Endothelial cell (in vitro differentiated cells): ENCODE measurements at places on chromosomes 4 and X.

DNA sequence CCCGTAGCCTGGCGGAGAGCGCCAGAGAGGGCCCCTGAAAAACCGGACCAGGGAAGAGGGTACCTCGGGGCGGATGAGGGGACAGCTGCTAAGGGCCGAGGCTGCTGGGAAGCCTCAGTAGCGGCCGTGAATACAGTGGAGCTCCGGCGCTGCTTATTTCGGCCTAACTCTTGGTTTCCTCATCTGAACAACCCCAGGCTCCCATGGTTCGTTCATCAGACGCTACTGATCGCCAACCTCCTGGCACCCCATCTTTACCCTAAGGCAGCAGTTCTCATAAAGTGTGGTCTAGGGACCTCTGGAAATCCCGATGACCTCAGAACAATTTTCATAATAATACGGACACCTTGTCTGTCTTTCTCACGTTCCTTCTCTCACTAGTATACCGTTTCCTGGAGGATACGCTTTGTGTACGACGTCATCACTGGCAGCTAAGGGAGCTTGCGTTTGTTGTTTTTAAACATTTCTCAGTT, 645 bp upstream of the RAB28 start:
- DNase-seq: no peak

DNA sequence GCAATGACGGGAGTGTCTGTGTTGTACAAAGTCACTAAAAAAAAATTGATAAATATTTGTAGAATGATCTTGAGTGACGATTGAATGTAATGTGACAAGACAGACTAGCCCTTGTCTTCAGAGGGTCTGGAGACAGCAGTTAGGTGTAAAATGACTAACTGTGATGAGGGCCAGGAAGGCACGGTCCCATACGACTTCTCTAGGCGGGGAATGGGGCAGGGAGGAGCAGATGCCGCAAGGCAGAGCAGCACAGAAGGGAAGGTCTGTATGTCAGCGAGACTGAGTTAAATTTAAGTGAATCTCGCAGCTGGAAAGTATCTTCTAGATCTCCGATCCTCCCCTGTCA, 405 bp downstream of the CENPE start:
- DNase-seq: no peak

DNA sequence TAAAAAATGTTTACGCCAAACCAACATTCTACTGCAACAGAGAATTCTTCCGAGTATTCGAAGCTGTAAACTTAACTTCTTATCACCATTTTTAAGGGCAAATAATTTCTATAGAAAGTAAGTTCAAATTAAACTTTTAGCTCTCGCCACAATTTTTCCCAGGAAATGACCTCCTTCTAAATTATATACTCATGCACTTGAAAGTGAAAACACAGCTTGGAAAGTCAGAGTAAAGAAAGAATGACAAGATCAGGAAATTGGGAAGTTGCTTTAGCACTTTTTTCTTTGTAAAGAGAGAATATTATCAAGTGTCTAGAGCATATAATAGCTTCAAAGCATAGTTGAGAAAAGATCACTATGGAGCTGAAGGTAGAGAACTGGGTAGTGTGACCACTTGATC, 1.2 kb downstream of the CYBB start:
- no peak for DNase-seq

DNA sequence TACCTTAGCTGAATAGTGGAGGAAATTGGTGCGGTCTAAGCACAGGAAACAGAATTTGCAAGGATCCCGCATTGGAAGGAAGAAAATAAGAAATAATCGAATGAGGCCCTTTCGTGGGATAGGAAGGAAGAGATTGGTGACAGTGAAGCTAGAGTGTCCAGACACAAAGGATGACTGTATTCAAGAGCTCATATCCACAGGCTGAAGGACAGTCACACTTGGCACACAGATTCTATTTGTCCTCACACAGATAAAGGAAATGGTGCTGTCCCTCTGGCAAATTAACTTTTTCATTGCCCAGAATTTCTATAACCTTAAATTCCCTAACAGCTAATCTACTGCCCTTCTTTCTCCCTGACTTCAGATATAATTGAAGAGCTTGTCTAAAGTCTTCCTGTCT, 2188.9 kb upstream of the TENM3 start:
- no peak for DNase-seq

DNA sequence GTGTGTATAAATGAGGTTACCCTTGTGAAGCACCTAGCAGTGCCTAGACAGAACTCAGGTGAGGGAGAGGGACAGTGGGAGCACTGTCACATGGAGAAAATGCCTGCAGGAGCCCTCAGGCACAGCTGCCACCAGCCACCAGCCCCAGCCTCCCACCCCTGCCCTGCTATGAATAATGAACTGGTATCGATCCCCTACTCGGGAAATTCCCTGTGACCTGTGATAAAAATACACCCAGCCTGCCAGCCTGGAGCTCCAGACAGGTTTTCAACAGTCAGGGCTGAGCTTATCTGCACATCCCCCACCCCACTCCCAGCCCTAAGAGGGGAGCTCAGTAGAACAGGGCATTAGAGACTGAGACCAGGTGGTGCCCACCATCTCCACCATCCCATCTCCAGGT, 159.6 kb upstream of the PJA1 start:
- no peak for DNase-seq

- DNase-seq: peak; percentile 2
Measured at GRCh38 chrX:106725931-106726330, 570 bp upstream of the RNF128 start.

DNA sequence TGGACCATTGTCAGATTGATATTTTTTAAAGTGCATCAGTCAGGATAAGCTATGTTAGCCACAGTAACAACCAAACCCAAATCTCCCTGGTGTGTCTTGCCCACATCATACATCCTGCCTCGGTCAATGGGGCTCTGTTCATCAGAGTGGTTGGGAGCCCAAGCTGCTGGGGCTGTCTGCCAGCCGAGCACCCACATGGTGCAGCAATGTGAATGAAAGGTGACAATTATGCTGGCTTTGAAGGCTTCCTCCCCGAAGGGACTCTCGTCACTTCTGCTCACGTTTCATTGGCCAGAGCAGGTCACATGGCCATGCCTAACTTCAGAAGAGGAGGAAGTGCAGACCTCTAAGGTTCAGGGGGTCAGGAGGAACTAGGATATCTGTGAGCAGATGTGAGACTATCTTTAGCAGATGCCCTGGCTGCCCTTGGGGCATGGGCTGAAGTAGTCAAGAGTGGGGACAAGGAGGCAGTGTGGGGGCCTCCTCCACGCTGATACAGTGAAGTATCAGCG, 1.3 kb upstream of the JAKMIP1 start:
- no peak for DNase-seq

- peak; percentile 33 for DNase-seq
Measured at GRCh38 chr4:158172261-158173258, at the start of gene GASK1B. Gene GASK1B, minus strand, starts transcription at chr4:158173025. Its CDS starts 1,650 bp downstream, at chr4:158171375.

- DNase-seq: no peak
Measured at GRCh38 chrX:77979870-77980269, 10.4 kb upstream of the PGAM4 start.

- DNase-seq: no peak
Measured at GRCh38 chr4:96025011-96025410, 185.1 kb downstream of the PDHA2 start.

DNA sequence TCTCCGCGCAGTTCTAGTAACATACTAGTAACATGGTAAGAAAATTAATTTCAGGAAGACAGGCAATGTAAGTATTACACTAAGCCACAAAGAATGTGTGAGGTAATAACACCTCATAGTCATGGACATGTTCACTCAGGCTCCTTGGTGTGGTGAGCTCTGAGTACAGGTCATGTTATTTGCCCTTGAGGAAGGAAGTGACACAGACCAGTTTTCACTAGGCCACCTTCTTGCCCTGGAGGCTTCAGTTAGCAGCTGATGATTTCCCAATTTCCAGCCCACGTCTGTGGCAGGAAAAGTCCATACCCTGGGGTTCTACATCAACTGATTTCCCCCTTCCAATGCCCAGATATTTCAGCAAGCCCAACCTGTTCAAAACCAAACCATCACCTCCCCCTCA, 6.7 kb downstream of the APOO start:
- no peak for DNase-seq

DNA sequence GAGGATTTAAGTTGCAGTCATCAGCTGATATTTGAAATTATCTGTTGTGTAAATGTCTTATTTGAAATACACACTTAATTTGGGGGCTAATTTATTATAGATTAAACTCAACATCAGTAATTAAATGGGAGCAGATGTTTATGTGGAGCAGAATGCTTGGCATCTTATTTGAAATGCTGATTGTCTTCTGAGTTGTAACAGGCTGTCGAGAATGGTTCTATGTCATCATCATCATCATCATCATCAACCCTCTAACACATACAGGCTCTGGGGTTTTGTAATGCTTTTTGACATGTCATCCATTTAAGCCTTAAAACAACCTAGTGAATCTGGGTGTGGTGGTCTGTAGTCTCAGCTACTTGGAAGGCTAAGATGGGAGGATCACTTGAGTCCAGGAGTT, 8.2 kb downstream of the MTMR1 start:
- DNase-seq: no peak

DNA sequence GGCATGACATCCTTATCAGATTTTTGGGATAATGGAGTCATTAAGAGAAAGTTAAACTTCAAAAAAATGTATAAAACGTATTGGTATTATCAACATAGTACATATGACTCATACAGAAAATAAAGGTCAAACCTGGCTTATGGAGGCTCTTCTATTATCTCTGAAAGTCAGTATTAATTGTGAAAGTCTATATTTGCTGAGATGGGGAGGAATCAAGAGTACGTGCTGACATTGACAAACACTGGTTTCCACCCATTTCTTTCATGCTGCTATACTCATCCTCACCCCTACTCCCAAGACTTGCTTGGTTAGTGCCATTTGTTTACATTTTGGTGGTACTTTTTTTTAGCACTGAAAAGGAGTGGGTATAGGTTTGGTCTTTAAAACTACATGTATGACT, 30.8 kb upstream of the PLA2G12A start:
- DNase-seq: no peak

- DNase-seq: no peak
Measured at GRCh38 chr4:25088093-25088952, 57.6 kb upstream of the LGI2 start.

- no peak for DNase-seq
Measured at GRCh38 chr4:23921447-23921845, 31.6 kb upstream of the PPARGC1A start.

- no peak for DNase-seq
Measured at GRCh38 chr4:178632415-178632814, 1190.2 kb upstream of the AGA start.

DNA sequence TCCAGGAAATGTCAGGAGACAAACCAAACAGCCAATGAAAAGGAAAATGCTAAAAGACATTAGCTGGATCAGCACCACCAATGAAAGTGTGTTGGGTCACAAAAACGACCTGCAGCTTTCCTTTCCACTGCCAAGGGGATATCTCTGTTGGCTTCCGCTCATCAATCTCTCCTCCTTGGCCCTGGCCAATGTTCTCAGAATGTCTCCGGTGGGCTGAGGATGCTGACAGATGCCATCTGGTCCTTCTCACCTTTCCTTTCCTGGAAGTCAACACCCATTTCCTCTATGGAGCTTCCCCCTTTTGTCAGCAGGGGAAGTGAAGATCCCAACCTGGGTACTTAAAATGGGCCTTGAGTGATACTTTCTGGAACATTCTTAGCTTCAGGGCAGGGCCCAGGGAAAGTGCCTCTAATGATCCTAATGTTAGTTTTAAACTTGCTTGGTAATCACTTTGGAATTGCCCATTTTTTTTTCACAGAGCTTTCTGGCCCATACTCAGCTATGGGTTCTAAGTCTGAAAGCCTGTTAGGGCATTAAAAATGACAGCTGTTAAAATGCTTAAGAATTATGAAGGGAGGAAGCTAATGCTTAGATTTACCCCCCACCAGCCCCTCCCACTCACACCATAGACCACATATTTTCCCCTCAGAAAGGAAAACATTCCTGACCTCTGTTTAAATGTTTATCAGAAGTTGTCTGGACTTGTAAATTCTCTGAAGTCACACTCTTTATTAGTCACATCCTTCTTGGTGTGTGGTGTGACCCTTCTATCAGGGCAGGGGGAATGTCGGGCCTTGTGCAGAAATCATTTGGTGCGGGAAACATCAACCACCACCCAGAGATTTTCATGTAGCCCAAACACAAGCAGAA, 29.2 kb downstream of the IGFBP7 start:
- peak; percentile 9 for DNase-seq
